ENCODE measurements at places on chromosomes 1 and 21. TPM values are rescaled to one million over a fixed set of nuclear protein-coding genes. Genes with fewer than 3 reads are reported as not detected.
A peak's percentile ranks its signal among the peaks of the same experiment; 100 is the strongest.

GRCh38 chr1:185045814-185046492, 595 bp downstream of the RNF2 start:
- H3K4me3 ChIP-seq: peak overlapping the region; percentile 92
- H3K36me3 ChIP-seq: no peaks in the 10 kb centered on the region
- no peak for DNase-seq
- H3K27me3 ChIP-seq: no peaks in the 10 kb centered on the region
- H3K4me1 ChIP-seq: peaks cover 26% of the 10 kb centered on the region
- H3K27ac ChIP-seq: peak overlapping the region; percentile 95

GRCh38 chr1:174883409-174883808, 116.3 kb upstream of the CACYBP start:
- no peak overlapping the region for H3K27ac ChIP-seq
- no peaks in the 10 kb centered on the region for H3K27me3 ChIP-seq
- no peak overlapping the region for H3K4me3 ChIP-seq
- DNase-seq: no peak
- no peaks in the 10 kb centered on the region for H3K36me3 ChIP-seq

DNA sequence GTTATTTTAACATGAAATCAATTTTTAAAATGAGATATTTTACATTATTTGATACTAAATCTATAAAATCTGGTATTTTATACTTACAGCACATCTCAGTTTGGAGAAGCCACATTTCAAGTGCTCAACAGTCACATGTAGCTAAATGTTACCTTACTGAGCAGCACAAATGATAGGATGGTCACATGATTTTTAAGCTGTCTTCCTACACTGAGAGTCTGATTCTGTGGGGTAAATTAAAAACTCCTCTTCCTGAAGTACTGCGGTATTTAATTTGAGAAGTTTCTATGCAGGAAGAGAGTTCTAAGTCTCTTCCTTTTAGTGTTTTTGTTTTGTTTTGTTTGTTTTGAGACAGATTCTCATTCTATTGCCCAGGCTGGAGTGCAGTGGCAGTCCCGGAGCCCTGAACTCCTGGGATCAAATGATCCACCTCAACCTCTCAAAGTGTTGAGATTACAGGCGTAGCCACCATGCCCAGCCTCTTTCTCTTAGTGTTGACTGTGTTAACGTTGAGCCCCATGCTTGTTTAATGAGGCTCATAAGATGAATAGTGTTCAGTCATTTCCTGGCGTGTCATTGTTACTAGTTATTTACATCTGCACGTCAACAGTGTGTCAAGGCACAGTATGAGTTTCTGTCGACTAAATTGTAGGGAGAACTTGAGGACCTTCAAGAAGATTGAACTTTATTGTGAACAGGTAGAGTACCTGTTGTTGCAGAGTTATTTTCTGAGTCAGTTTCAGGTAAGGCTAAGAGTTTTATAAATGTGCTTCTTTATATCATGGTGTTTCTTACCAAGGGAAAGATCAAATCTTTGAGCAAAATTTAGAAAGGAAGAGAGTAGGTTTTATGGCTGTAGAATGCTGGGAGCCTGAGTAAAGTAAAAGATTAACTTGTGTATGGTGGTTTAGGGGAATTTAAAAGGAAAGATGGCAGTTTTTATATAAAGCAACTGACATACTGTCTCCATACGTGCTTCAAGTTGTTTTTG, 3.3 kb downstream of the CNST start:
- H3K27ac ChIP-seq: peak overlapping the region; percentile 99
- H3K36me3 ChIP-seq: no peaks in the 10 kb centered on the region
- DNase-seq: no peak
- peaks cover 79% of the 10 kb centered on the region for H3K4me1 ChIP-seq
- H3K4me3 ChIP-seq: peak overlapping the region; percentile 27
- no peaks in the 10 kb centered on the region for H3K27me3 ChIP-seq

DNA sequence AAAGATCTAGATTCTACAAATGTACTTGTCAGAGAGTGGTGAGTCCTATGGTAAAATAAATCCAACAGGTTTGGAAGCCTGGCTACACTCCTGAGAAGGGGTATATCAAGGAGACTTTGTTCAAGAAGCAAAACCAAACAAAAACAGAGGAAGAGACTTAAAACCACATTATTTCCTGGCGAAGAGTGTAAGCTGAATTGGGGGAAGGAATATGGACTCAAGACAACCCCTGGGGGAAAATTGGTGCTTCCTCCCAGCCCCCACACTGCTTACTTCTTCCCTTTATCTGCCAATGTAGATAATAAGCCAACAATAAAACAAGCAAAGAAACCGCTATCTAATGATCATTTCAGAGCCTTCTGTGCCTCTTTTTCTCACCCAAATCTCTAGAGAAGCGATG, 48.4 kb upstream of the ZBTB18 start:
- H3K4me3 ChIP-seq: no peak overlapping the region
- no peak overlapping the region for H3K27ac ChIP-seq
- no peaks in the 10 kb centered on the region for H3K36me3 ChIP-seq
- DNase-seq: no peak
- H3K27me3 ChIP-seq: no peaks in the 10 kb centered on the region
- no peaks in the 10 kb centered on the region for H3K4me1 ChIP-seq

- peaks cover 52% of the 10 kb centered on the region for H3K27me3 ChIP-seq
- no peak for DNase-seq
- no peak overlapping the region for H3K27ac ChIP-seq
- peaks cover 13% of the 10 kb centered on the region for H3K4me1 ChIP-seq
- no peak overlapping the region for H3K4me3 ChIP-seq
Measured at GRCh38 chr1:51344602-51345299, 14.4 kb upstream of the TTC39A start.

DNA sequence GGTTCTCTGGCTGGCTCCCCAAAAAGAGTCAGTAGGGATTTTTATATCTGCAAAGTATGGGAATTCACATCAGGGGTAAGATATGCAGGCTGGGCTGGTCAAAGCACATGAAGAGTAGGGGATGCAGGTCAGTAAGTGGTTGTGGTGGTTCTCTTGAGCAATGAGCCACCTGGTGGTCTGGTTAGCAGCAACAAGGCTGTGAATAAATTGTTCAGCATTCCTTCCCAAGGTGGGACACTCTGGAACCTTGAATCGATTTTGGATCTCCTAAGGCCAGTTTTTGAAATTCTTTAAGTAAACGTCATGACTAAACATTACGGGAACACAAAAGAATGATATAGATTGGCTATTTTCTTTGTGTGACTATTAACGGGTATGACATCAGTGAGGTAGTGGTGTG, 563.0 kb upstream of the NEGR1 start:
- no peaks in the 10 kb centered on the region for H3K27me3 ChIP-seq
- no peak overlapping the region for H3K27ac ChIP-seq
- no peak overlapping the region for H3K4me3 ChIP-seq
- no peaks in the 10 kb centered on the region for H3K4me1 ChIP-seq
- no peak for DNase-seq

The GMEB1 gene
- total RNA-seq: 7.1 TPM

The CCDC185 gene
- total RNA-seq: not detected

The CYP4A11 gene
- total RNA-seq: not detected

The NR5A2 gene
- total RNA-seq: 2.3 TPM

The OR6K3 gene
- total RNA-seq: not detected

The DNASE2B gene
- not detected for total RNA-seq

The WDR64 gene
- not detected for total RNA-seq

The TACSTD2 gene
- total RNA-seq: 3.4 TPM

Data from esophagus muscularis mucosa (tissue), 4 donors.